ENCODE measurements at places on chromosomes 6 and 20.

GRCh38 chr20:33211817-33212424, 5.2 kb upstream of the BPIFA3 start:
- peaks cover 3% of the 10 kb centered on the region for H3K36me3 ChIP-seq
- DNase-seq = no peak
- peaks cover 2% of the 10 kb centered on the region for H3K4me1 ChIP-seq
- H3K4me3 ChIP-seq = no peak overlapping the region
- peaks cover 61% of the 10 kb centered on the region for H3K27me3 ChIP-seq
- no peak overlapping the region for H3K27ac ChIP-seq

DNA sequence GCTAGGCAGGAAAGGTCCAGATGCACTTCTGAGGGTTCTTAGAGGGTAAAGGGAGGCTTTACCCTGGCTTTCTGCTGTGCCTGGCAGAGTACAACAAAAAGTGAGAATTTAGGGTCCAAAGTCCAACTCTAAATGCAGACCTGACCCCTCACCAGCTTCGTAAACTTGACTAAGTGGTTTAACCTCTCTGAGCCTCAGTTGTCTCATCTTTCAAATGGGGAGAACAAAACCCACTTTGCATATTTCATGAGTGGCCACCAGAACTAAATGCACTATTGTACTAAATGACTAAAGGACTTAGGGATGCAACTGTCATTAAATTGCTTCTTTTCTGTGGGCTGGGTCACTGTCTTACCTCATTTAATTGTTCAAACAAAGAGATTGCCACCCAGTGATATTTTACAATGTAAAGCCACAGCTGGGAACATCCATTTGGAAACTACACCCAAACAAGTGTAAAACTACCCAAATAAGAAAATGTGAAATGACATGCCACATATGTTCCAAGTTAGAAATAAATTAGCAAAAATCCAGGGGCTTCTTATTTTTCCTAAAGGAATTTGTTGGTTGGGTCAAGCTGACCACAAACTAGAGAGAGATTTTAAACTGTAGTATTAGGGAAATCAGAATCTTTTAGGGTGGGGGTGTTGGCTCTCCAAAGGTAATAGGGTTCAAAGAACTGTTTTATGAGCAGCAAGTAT, 48.3 kb upstream of the RIN2 start:
- peaks cover 10% of the 10 kb centered on the region for H3K27me3 ChIP-seq
- H3K36me3 ChIP-seq = no peaks in the 10 kb centered on the region
- H3K4me1 ChIP-seq = no peaks in the 10 kb centered on the region
- no peak overlapping the region for H3K27ac ChIP-seq

DNA sequence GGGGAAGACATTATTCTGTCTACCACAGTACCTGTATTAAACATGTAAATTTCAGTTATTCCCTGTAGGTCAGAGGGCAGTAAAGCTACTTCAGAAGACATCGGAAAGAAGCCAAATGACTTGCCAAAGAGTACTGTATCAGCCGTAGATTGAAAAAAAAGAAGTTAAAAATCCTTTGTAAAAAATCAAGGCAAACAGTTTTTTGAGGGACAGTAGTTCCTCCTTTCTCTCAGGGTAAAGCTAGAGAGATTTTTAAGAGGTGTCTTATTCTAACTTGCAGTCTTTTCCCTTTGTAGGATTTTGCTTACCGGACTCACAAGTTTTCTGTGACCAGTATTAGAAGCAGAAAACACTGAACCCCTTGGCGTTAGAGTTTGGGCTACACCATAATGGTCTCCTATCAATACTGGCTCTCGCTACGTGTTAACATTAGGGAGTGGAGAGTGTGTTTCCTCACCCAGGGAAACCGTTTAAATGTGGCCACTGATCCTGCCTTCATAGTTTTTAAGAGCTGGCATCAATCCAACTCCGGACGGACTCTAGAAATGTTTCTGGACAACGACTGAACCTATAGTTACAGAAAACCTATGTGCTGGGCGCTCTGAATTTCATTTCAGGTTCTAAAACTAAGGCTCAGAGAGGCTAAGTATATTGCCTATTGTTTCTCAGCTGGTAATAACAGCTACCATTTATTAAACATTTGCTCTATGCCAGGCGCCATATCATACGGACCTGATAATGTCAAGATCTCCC, 1.3 kb upstream of the ASXL1 start:
- no peaks in the 10 kb centered on the region for H3K27me3 ChIP-seq
- peak overlapping the region; percentile 96 for H3K4me3 ChIP-seq
- no peak for DNase-seq
- H3K36me3 ChIP-seq = no peaks in the 10 kb centered on the region
- H3K27ac ChIP-seq = peak overlapping the region; percentile 95
- peaks cover 25% of the 10 kb centered on the region for H3K4me1 ChIP-seq

DNA sequence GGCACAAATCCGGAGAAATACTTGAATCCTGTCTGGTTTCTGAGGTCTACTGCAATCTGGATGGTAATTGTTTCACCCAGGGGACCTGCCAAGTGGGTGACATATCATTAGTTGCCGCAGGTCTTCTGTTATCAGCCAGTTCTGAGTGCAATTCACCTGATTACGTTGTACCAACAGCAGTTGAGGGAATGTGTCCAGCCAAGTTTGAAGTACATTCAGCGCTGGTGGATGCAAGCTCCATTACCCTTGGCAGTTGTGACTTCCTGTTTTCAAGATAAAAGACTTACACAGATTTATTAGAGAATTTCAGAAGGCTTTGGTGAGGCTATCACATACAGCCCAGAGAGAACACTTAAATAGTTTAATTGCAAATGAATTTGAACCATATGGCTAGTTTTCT, 42.8 kb downstream of the FNDC1 start:
- no peak for DNase-seq
- H3K4me3 ChIP-seq = no peak overlapping the region

DNA sequence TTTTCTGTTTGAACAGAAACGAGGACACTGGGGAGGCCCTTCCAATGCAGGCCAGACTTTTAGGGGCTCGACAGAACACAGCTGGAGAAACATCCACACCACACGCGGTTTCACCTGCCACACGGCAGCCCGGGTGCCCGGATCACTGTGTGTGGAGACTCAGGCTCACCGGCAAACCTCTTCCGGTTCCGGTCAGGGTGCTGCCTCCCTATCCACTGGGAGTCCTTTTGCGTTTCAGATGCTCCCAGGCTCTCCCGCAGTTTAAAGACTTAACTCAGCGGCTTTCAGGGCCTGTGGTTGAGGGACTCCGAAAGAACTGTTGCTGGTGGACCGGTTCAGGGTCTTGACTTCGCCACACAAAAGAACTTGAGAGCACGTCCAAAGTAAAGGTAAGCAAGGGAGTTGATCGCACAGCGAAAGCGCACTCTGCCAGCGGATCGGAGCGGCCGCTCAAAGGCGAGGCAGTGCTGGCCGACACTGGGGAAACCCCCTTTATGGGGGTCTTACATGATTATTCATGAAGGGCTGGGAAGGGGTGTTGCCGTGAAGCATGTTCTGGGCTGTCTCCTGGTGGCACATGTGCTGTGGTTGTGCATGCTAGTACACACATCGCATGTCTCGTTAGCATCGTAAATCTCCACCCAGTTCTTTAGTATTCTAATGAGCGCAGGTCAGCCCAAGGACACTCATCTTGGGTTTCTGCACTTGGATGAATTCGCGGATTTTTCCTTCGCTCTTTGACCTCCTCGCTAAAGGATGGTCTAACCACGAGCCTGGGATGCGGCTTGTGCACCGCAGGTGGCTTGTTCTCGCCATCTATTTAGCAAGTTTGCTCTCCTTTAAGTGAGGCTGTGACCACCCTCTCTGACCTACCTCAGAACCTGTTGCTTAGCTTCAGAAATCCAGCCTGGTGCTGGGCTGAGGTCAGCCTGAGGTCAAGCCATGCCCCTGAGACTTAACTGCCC, 180.3 kb downstream of the CDH26 start:
- peak overlapping the region; percentile 84 for H3K4me3 ChIP-seq
- peak overlapping the region; percentile 14 for H3K27ac ChIP-seq
- H3K27me3 ChIP-seq = peaks cover 15% of the 10 kb centered on the region
- DNase-seq = no peak

DNA sequence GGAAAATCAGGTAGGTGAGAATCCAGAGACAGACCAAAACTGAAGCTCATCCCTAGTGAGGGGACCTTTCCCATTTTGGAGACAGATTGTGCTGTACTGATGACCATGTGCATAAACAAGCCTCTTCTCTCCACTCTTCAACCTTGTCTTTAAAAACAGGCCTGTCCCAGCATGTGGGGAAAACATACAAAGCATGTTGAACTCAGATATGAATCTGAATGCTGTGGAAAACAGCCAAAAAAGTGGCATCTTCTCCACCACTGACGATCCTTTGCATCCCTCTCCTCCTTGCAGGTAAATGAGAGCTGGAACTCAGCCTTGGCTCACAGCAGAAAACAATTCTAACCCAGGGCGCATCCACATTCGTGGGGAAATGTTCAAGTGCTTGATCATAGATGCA, 123.7 kb upstream of the FOXQ1 start:
- H3K27ac ChIP-seq = no peak overlapping the region
- no peak for DNase-seq
- no peaks in the 10 kb centered on the region for H3K4me1 ChIP-seq
- H3K36me3 ChIP-seq = no peaks in the 10 kb centered on the region
- peaks cover 16% of the 10 kb centered on the region for H3K27me3 ChIP-seq

- H3K36me3 ChIP-seq = peaks cover 2% of the 10 kb centered on the region
- H3K27me3 ChIP-seq = no peaks in the 10 kb centered on the region
- H3K4me3 ChIP-seq = no peak overlapping the region
- no peak for DNase-seq
- H3K4me1 ChIP-seq = no peaks in the 10 kb centered on the region
- H3K27ac ChIP-seq = no peak overlapping the region
Observed at GRCh38 chr6:157503018-157503747, 122.2 kb downstream of the ZDHHC14 start.

GRCh38 chr20:55057779-55058415, 582.5 kb downstream of the DOK5 start:
- no peak for DNase-seq
- no peak overlapping the region for H3K4me3 ChIP-seq
- no peaks in the 10 kb centered on the region for H3K4me1 ChIP-seq
- H3K27ac ChIP-seq = no peak overlapping the region
- no peaks in the 10 kb centered on the region for H3K27me3 ChIP-seq

- H3K4me1 ChIP-seq = peaks cover 12% of the 10 kb centered on the region
- H3K27ac ChIP-seq = no peak overlapping the region
- H3K36me3 ChIP-seq = no peaks in the 10 kb centered on the region
- no peaks in the 10 kb centered on the region for H3K27me3 ChIP-seq
- H3K4me3 ChIP-seq = no peak overlapping the region
Observed at GRCh38 chr6:101013612-101014195, 132.6 kb upstream of the ASCC3 start.

DNA sequence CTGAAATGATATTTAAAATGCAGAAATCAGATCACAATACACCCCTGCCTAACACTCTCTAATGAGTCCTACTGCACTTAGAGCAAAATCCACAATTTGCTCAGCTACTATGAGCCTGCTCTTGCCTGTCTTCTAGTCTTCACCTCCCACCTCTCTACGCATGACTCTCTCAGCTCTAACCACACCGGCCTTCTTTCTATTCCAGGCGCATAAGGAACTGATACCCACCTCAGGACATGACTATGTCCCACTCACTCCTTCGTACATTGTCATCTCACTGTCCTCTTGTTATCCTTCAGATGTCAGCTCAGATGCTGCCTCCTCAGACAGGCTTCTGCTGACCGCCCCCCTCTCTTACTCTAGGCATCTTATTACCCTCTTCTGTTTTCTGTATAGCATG, 201.0 kb upstream of the FLRT3 start:
- no peaks in the 10 kb centered on the region for H3K27me3 ChIP-seq
- no peak overlapping the region for H3K27ac ChIP-seq
- no peak for DNase-seq
- no peaks in the 10 kb centered on the region for H3K4me1 ChIP-seq

- H3K4me3 ChIP-seq = no peak overlapping the region
- no peak for DNase-seq
Observed at GRCh38 chr6:38215225-38215624, 395.7 kb downstream of the ZFAND3 start.

DNA sequence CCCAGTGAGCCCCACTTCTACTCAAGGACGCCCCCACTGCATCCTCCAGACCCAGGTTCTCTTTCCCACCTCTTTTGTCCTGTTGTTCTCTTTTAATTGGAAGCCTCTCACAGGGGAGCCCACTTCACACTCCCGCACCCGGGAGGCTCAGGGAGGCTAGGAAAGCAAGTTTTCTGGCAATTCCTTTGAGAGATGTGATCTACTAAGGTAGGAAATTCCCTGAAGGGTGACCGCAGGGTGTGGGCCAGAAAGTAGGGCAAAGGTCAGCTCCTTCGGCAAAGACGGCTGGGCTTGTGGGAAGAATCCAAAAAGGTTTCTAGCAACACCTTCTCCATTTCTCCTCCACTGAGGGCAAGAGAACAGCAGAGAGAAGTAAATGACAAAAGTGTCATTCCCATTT, 98.1 kb upstream of the PTPN1 start:
- no peak overlapping the region for H3K4me3 ChIP-seq
- H3K27ac ChIP-seq = no peak overlapping the region
- DNase-seq = no peak
- peaks cover 20% of the 10 kb centered on the region for H3K27me3 ChIP-seq

DNA sequence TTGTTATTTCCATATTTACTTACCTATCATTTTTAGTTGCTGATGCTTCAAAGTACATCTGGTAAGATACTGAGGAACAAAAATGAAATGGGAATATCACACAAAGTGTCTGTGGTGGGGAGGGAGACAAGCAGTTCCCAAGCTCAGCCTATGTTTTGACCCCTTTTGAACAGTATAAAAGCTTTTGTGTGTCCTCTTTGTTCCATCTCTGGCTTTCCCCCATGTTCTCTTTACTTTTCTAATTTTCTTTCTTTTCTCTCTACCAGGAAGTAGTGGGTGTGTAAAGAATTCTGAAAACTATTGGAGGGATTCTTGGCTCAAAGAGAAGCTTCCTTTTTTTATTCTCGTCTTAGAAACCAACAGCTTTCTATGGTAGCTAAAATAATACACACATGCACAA, 7.4 kb downstream of the TAAR2 start:
- peaks cover 16% of the 10 kb centered on the region for H3K27me3 ChIP-seq
- H3K27ac ChIP-seq = no peak overlapping the region
- DNase-seq = no peak

- no peak overlapping the region for H3K4me3 ChIP-seq
- no peak for DNase-seq
- H3K4me1 ChIP-seq = no peaks in the 10 kb centered on the region
- no peak overlapping the region for H3K27ac ChIP-seq
Observed at GRCh38 chr6:22808466-22808865, 239.1 kb downstream of the HDGFL1 start.

DNA sequence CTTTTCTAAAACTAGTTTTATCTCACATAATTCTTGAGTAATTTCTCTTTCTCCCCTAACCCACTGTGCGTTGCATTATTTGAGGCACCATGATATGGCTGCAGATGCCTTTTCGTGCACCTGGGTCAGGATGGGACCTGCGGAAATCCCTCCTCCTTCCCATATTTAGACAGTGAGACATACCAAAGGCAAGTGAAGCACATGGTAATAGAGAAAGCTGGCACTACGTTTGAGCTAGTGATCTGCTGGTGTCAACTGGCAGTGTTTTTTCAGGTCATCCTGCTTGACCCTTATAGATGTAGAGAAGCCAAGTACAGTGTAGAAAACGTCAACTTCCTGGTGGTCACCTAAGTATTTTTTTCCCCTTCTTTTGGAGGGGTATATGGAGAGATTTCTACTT, 71.7 kb downstream of the FOXO3 start:
- no peaks in the 10 kb centered on the region for H3K36me3 ChIP-seq
- no peaks in the 10 kb centered on the region for H3K27me3 ChIP-seq
- no peak for DNase-seq
- no peak overlapping the region for H3K27ac ChIP-seq
- no peak overlapping the region for H3K4me3 ChIP-seq
- peaks cover 71% of the 10 kb centered on the region for H3K4me1 ChIP-seq
